ENCODE measurements at places on chromosomes 1 and 21. TPM values are rescaled to one million over a fixed set of nuclear protein-coding genes. Genes with fewer than 3 reads are reported as not detected.

SELP gene
- 8.5 TPM for total RNA-seq

- DNase-seq, result no peak
These were observed 59.8 kb downstream of the TOR1AIP2 start for GRCh38 chr1:179817789-179818188.

CD52 gene
- total RNA-seq, result 2.0 TPM

DNA sequence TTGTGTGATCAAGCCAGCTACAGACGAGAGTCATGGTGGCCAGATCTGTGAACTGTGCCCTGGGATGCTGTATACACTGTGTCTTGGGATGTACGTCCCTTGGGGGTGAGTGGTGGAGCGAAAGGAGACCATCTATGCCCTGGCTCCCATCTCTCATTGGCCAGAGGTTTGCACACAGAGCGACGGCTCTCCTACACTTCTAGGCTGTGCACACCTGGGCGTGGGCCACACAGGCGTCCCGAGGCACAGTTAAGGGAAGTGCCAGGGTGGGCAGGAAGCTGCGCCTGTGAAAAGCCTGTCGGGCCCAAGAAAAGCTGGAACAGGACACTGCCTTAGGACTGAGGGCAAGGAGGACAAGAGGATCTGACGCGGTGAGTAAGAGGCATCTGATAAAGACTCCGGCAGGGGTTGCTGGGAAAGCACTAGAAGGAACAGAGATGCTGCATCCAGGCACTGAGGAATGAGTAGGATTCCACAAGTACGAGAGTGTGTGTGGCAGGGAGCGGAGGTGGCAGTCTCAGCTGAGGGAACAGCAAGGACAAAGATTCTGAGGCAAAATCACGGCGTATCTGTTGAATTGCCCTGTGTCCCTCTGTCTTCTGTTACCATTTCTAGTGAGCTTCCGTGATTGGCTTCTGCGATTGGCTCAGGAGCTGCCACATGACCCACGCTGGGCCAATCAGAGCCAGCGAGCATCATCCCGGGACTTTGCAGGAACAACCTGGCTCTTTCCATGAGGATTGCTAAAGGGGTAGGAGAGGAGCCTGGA lies 67.9 kb upstream of the ZBTB40 start:
- no peak for DNase-seq

DNA sequence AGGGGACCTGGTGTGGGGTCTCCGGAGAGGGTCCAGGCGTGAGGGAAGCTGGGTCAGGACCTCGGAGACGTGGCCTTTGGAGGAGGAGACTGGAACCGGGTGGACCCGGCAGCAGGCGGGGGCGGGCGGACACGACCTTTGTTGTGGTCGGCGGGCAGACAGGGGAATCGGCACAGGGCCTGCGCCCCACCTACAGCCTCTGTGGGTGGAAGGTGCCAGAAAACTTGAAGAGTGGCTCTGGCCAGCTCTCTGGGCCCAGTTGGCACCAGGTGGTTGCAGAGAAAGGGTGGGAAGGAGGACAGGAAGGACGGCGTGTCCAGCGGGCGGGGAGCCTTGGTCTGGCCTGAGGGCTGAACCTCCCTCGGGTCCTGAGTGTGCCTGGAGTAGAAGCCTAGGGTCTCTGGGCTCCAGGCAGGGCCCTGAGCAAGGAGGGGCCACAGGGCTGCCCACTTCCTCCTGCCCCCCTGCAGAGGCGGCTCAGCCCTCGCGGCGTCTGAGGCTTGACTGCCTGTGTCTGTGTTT lies 7.7 kb upstream of the TTLL10 start:
- DNase-seq, result no peak

CFHR3 gene
- not detected for total RNA-seq

CROCC gene
- total RNA-seq, result 63.8 TPM

GUCA2B gene
- not detected for total RNA-seq

COL11A1 gene
- 0.46 TPM for total RNA-seq

SGIP1 gene
- 0.39 TPM for total RNA-seq

- DNase-seq, result no peak
These were observed 164.3 kb downstream of the DHRS3 start for GRCh38 chr1:12453400-12454343.

IGSF9 gene
- 18.8 TPM for total RNA-seq

KIAA1614 gene
- total RNA-seq, result 8.5 TPM

DNA sequence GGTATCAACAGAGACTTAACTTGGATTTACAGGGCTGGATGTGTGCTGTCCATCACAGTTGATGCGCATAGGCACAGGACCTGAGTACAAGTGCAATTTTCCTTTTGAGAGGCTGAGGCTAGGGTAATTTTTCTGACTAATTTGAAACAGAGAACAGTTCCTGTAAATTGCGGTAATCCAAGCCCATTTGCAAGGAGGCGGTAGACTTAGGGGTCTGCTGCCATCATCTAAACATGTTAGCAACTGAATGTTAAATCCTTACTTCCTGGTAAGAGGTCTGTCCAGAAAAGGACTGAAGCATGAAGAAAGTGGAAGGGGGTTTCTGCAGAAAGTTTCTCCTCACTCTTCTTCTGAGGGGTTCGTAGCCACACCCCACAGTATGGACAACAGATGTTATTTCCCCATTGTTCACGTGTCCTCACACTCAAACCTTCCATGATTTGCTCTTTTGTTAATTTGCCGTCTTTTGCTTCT lies 23.7 kb upstream of the C1orf198 start:
- no peak for DNase-seq

GRCh38 chr1:201125019-201125418 lies 2.0 kb downstream of the ASCL5 start:
- DNase-seq, result no peak

- DNase-seq, result no peak
These were observed 38.2 kb downstream of the SLC2A7 start for GRCh38 chr1:8987881-8988617.

HSD11B1 gene
- 41.4 TPM for total RNA-seq

- peak; percentile 64 for DNase-seq
These were observed 21.4 kb downstream of the NEK2 start for GRCh38 chr1:211653959-211654496.

DNA sequence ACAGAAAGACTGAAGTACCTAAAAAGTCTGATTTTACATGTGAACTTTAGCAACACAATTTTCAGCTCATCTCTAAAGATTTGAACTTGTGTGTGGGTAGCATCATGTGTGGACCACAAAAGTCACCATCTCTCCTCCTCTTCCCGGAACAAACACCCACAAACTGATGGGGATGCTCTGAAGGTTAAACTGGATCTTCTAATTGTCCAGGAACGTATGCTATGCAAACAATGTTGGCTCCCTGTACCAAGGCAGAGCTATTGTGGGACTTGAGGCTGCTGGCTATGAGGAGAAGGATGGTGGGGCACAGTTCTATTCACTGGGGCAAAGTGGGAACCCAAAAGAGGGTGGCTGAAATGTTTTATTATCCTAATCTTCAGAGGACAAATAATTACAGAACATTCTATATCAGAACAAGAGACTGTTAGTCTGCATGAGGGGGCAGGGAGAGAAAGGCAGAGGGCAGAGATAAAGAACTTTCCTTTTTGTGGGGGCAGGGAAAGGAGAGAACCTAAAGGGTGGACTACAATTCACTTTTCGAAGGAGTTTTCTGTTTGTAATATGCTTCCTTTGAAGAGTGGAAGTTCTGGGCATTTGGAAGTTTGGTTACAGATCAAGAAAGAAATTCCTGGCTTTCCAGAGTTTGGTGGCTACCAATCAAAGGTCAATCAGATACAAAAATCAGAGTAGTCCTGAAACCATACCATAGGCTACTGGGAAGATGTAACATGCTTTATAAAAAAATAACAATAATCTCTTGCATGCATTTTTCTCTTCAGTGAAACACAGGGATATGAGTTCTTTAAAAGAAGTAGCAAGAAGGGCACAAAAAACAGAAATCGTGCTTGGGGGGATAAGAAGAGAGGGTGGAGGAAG lies 62.9 kb downstream of the GADD45A start:
- DNase-seq, result no peak

GRCh38 chr1:116972674-116973030 lies 28.9 kb upstream of the CD101 start:
- DNase-seq, result no peak

DNA sequence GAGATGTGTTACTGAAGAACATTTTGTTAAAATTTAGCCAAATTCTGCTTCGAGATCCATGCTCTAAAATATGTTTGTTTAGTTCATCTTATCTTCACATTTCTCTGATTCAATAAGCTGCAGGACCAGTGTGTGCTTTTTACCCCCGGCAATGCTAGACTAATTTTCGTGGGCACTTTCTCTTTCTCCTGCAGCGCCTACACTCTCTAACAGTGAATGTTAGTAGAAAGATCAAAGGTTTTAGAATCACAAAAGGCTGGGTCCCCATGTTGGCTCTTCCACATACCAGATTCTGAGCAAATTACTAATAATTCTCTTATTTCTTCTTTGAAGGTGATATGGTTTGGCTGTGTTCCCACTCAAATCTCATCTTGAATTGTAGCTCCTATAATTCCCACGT lies 8.5 kb downstream of the CHML start:
- no peak for DNase-seq

DNA sequence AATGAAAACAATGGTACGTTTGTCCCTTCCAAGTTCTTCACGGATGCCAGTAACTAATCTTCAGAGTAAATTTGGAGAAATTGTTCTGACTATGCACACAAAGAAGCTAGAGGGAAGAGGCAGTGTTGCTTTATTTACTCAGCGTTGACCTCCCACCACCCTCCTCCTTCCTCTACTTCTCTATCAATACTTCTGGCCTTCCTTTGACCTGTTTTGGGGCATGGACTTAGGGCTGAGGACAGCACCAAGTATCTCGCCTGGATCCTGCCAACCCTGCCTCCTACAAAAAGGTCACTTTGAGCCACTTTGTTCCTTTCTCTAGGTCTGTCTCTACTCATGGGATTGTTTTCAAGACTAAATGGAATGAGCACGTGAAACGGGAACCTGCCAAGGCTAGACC lies 282.6 kb downstream of the DSCAM start:
- no peak for DNase-seq

DNA sequence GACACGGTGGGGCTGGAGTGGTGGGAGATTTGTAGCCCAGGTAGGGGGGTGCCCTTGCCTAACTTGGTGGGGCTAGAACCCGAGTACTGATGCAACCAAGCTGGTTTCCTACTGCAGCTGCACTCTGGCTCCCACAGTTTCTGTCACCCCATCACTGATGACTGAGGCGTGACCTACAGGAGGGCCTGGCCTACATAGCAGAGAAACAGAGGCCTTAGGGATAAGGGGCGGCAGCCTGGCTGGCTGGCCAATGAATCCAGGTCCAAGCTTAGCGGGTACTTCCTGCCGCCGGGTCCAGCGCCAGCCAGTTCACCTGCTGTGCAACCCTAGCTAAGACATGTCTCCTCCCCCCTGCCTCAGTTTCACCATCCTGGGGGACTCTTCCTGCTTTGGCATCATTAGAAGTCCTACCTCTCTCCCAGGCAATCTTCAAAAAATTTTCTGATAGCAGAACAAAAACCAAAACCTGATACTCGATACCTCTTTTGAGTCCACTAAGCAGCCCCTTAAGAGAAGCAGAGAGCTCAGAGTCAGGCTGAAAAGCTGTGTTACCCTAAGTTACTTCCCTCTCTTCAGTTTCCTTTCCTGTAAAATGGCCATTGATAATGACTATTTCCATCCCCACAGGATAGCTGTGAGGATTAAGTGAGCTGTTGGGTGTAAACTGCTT lies 27.3 kb upstream of the RNF19B start:
- no peak for DNase-seq

C1QB gene
- 54.6 TPM for total RNA-seq

DNA sequence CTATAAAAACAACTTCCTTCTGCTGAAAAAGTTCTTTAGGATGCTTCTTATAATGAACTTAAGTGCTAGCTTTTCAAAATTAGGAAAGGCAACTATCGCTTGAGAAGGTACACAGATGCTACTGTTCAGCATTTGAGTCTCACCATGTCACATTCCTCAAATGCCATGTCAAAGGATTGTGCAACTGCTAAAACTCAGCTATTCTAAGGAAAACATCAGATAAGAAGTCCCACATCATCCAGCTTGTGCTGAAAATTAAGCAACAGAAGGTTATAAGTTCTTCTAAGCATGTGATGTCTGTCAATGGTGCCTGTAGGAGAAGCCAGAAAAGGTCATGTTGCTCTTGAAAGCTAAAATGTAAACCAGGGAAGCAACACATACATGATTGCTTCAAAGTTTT lies 36.5 kb downstream of the MCOLN2 start:
- no peak for DNase-seq

GRCh38 chr1:87812871-87813577 lies 484.3 kb downstream of the LMO4 start:
- DNase-seq, result no peak

NBPF12 gene
- total RNA-seq, result 14.8 TPM

GRCh38 chr1:170351366-170351946 lies 180.5 kb upstream of the GORAB start:
- no peak for DNase-seq

DNA sequence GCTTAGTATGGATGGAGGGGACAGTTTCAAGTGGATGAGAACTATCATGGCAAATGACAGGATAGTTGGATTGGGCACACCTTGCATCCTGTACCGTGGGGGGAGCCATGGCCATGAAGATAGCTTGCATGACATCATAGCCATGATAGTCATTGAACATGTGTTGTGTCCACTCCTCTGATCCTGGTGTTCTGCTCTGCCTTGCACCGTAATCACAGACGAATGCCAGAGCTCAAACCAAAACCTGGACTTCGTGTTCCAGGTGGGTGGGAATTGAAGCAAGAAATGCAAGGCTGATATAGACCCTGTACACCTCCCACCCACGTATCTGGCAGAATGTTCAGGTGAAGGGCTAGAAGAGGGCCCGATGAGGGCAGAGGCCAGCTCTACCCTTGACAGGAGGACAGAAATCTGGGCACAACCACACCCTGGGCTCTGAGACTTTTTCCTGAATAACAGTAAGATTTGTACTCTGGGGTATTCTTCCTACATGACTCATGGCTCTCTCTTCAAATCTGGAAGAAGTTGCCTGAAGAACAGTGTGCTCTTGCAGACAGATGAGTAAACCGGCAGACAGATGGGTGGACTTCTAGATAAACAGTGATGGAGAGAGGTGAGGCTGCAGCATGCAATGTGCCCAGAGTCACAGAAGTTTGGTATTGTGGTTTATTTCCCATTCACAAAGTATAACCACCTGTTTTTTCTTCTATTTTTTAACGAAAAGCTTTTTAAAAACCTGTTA lies 45.0 kb downstream of the KCNJ6 start:
- DNase-seq, result no peak

NUF2 gene
- 2.9 TPM for total RNA-seq

DNA sequence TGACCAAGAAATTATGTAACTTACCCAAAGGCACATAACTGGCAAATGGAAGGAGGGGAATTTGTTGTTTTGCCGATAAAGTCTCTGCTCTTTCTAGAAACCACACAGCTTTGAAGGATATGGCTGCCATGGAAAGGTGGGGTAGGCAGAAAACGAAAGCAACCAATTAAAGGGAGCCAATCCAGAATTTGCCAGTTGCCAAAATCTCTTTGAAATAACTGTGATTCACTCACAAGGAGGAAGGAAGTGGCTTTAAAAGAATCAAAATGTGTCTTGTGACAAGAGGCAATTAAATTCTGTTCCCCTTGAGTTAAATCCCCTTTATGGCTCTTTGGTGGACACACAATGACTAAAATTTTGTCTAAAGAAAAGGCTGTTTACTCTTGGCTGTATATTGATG lies 61.2 kb upstream of the CCDC190 start:
- no peak for DNase-seq

- no peak for DNase-seq
These were observed 14.0 kb downstream of the WNT3A start for GRCh38 chr1:228020686-228021354.

AMPD1 gene
- not detected for total RNA-seq

GRCh38 chr1:86713477-86713876 lies 9.1 kb downstream of the SH3GLB1 start:
- no peak for DNase-seq

Data from lower leg skin (tissue), 4 donors.